ENCODE measurements at places on chromosomes 7 and 10.

- DNase-seq: no peak
These were observed 172.8 kb upstream of the CXCL12 start for GRCh38 chr10:44557596-44558191.

DNA sequence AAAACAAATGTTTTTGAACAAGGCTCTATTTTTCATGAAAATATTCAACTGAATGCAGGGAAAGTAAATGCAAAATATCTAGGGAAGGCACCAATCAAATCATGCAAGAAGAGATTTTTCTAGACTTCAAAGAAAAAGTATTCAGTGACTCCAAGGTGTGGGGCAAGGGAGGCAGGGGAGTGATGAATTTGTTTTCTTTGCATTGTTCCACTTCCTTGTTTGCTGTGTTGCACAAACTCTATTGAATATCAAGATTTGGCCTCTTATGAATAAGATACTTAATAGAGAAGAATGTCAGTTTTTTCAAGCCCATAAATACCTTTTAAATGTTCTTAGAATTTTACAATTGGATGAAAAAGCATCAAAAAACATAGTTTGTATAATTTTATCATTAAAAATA lies 26.4 kb downstream of the STEAP1 start:
- DNase-seq: no peak

GRCh38 chr7:133871757-133872156 lies 255.4 kb upstream of the LRGUK start:
- DNase-seq: no peak

DNA sequence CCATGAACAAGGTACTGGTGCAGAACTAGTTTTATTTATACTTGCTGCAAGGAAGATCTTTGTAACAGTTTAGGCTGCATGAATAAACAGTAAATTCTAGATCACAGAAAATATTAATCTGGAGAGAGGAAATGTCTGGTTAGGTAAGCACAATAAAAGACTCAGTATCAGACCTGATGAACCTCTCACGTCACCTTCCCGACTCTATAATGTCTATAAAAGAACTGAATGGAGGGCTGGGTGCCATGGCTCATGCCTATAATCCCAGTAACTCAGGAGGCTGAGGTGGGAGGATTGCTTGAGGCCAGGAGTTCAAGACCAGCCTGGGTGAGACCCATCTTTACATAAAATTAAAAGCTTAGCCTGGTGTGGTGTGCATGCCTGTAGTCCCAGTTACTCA lies 65.9 kb downstream of the FAM171A1 start:
- DNase-seq: no peak

DNA sequence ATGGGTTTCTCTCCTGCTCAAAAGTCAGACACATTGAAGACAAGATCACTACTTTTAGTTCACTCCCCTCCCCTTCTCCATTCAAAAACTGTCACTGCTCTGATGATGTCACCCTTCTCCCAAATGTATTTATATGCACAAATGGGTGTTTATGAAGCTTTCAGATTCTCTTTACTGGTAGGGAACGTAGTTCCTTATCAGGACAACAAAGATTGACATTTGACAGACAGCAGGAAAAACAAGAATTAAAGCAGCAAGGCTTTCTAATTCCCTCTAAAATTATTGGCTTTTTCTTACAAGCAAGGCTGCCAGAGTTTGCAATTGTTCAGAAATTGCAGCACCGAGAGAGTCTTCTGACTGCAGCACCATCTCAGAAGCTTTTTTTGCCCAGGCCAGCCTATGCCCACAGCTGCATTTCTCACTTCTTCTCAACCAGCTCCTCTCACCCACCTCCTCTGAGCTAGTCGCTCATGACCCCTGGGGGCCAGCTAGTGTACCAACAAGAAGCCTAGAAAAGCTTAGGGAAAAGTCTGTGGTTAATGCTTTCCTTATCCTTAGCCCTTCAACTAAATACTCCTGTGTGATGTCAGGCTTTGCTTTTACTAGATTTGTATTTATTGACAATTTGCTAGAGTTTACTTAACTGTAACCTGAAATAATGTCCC lies 265.1 kb downstream of the HTR7 start:
- DNase-seq: peak; percentile 83

DNA sequence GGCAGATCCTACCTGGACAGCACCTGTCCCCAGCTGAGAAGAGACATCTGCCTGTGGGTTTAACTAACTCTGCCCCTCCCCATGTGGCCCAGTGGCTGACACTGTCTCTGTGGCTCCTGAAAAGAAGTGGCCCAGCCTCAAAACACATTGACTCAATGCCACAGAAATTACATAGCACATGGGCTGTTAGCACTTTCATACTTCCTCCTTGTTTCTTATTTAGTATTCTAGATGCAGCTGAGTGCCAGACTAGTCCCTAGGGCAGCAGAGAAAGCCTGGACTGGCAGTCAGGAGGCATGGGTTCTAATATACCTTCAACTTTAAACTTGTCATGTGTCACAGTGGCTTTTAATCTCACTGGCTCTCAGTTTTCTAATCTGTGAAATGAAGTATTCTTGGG lies 171.0 kb downstream of the TRIL start:
- DNase-seq: no peak

DNA sequence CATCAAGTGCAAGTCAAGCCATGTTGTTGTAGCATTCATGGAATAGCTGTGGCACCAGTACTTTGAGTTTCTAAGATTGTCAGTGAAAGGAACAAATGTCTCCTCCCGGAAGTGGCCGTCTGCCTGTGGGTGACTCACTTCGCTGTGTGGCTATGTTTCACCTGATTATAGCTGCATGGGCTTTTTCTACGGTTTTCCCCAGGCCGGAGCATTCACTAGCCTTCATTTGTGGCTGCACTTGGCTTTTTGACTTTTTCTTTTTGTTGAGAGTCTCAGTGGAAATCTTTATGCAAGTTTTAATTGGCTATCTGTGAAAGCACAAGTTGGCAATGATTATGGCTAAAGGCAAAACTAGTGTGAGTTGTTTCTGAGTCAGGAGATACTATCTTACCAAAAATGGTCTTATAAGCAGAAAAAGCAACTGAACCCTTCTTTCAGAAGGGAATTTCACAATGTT lies 35.0 kb downstream of the SRI start:
- DNase-seq: peak; percentile 24

DNA sequence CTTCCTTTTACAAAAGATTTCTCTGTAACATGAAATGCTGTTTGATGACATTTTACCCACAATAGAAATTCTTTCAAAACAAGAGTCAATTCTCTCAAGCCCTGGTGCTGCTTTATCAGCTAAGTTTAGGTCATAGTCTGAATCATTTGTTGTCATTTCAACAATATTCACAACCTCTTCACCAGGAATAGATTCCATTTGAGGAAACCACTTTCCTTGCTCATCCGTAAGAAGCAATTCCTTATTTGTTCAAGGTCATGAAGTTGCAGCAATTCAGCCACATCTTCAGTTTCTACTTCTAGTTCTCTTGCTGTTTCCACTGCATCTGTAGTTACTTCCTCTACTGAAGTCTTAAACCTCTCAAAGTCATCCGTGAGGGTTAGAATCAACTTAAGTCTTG lies 315.3 kb downstream of the TYW1 start:
- DNase-seq: no peak

- peak; percentile 73 for DNase-seq
These were observed 37.3 kb upstream of the PRSS1 start for GRCh38 chr7:142711746-142712616.

DNA sequence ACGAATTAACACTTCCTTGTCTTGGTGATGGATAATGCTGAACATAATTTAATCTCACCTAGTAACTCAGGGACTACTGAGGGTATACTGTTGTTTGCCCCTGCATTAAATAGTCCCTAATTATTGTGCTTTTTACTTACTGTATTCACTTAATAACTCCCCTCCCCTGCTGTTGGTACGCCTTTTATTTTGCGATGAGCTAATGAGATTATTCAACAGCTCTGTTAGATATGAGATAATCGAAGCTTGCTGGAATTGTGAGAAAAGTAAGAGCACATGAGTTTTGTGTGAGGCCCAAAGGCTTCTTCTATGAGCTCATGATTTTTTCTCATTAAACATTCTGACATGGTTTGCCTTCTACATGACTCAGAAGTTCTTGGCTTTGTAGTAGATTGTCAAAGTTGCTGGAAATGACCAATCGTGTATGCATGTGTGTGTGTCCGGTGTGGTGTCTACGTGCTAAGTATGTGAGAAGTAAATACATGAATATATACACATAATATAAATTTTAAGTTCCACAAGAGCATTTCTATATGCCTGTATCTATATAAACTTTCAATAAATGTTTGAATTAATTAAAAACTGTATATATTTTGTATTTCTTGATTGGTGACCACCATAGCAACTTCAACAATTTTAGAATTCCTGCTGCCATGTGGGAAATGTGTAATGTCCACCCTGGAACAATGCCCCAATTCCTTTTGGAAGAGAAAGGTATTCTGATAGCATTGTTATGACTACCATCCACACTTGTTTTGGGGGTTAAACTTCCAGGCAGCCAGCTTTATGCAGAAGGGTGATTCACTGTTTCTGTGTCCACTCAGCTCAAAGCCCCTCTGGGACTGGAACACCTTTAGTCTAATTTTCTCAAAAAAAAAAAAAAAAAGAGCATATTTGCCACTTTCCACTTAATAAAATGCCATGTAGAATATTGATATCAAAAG lies 106.2 kb downstream of the SAMD9 start:
- no peak for DNase-seq

- no peak for DNase-seq
These were observed 7.0 kb upstream of the MYO1G start for GRCh38 chr7:44985900-44986217.

- DNase-seq: no peak
These were observed 123.2 kb downstream of the AVL9 start for GRCh38 chr7:32618470-32618869.

DNA sequence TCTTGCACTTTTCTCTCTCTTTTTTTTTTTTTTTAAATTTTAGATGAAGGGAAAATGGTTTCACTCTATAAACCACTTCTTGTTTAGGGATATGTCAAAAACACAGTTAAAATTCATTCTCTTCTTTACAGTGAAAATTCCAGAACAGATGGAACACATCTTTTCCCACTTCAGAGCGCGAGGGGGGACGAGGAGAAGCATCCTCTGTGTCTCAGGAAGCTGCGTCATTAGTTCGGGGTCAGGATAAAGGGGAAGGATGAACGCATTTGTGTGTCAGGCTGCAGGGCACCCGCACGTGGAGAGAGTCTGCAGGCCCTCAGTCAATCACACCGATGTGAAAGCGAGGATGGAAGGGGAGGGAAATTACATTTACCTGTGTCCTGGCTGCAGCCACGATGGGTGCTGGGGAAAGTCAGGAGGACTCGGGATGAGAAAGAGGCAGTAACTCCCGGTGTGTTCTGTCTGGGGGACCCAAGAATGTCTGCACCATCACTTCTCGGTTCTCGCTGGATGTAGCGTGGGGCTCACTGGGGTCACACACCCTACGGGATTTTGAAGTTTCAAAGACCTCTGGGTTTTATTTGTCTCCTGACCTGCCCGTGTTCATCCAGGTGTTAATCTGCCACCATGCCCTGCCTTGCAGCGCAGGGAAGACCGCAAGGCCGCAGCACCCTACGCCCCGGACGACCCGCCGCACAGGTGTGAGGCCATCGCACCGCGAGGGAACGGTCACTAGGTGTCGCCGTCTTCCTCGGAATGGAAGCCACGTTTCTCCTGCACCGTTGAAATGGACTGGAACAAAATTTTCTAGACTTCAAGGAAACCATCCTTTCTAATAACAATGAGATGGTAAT lies 66.7 kb upstream of the PITRM1 start:
- peak; percentile 71 for DNase-seq

- DNase-seq: no peak
These were observed 30.2 kb downstream of the ADRA2A start for GRCh38 chr10:111107023-111107422.

DNA sequence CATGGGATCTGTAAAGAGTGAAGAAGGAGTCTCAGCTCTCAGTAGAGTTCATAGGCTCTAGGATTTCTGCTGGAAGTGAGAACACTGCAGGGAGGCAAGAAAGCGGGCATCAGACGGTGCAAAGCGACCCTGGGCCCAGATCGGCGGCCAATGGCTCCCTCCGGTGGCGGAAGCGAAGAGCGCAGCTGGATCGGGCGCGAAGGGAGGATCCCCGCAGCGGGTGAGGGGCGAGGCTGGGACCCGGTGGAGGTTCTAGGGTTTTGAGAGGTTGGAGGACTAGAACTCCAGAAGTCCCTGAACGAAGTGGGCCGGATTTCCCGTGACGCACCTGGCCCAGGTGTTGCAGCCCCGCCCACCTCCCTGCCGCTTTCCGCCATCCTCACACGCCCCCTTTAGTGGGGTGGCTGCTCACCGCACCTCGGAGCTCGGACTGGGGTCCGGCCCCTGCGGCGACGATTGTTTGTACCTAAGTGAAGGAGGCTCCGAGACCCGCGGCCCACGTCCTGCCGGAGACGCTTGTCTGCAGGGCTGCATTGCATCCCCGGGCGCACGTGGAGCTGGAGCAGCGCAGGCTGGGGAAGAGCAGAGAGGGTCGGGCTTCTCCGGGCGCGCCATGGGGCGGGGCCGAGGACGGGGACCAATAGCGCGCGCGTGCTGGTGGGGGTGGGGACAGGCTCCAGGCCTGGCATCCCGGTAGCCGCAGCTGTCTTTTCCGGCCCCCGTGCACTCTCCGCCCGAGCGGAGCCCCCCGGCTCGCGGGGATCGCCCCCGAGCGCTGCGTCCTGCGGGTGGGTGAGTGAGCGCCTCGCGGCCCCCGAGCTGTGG lies at the start of gene SLC12A9:
Gene SLC12A9, plus strand, starts transcription at position 666 of the 825 bp plus-strand sequence. CDS start 1,485 bp downstream, outside the sequence.
- DNase-seq: peak; percentile 88

GRCh38 chr10:101331956-101332355 lies 22.0 kb upstream of the BTRC start:
- no peak for DNase-seq

DNA sequence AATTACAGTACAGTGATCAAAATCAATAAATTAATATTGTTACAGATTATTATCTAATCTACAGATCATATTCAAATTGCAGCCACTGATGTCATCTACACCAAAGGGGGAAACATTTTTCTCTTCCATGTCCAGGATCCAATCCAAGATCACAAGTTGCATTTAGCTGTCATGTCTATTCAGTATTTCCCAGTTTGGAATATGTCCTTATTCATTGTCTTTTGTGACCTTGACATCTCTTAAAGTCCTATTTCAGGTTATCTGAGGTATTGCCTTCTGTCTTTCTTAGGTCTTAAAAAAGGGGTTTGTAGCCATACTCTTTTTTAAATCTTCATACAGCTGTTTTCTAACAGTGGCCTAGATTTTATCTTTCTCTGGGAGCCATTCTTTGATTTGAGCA lies 93.3 kb downstream of the MLLT10 start:
- no peak for DNase-seq

- DNase-seq: no peak
These were observed 15.0 kb downstream of the ZCCHC24 start for GRCh38 chr10:79430325-79430905.

- no peak for DNase-seq
These were observed 72.9 kb upstream of the PODXL start for GRCh38 chr7:131629217-131629882.

DNA sequence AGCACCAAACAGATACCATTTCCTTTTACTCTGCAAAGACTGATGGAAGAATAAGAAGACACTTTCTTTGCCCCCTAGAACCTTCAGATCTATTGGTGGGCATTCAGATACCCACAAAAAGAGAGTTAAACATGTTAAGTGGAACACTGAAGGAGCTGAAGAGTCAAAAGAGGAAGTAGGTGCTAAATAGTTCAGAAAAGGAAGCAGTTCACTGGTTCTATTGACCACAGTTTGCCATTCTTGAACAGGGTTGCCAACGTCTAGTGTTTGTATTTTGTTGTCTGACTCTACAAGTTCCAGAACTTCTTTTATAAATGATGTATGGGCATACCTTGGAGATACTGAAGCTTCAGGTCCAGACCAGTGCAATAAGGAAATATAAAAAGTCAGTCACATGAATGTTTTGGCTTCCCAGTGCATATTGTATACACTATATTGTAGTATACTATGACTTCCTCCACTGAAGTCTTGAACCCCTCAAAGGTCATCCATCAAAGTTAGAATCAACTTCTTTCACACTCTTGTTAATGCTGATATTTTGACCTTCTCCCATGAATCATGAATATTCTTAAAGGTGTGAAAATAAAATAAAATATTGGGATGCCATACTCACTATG lies 47.5 kb upstream of the AGR3 start:
- peak; percentile 83 for DNase-seq

Data from Kasumi-1 (cell line).